WTC11 (cell line): ENCODE measurements at places on chromosomes 6 and 20. TPM values are rescaled to one million over a fixed set of nuclear protein-coding genes. Genes with fewer than 3 reads are reported as not detected.

GRCh38 chr20:62355878-62356588, 11.1 kb downstream of the LAMA5 start:
- DNase-seq: no peak

The BLTP3A gene
- 17.2 to 18.7 TPM (median 17.8 TPM) in 3 replicates for total RNA-seq

DNA sequence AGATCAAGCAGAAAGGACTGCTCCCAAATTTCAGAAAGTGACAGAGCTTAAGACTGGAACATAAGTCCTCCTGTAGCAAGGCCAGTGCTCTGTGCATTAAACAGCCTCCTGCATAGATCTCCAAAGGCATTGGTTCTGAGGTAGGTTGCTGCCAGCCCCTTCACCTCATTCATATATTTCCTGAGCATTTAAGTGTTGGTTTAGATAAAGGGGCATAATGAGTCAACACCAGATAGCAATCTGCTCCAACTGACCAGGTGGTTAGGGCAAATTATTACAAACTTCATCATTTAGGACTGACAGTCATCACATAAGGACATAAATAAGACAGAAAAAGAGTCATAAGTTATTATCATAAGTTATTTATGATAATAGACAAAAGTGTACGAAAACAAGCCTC, 10.7 kb downstream of the PTPRK start:
- DNase-seq: no peak

The SLC32A1 gene
- total RNA-seq: 0.09 to 0.37 TPM (median 0.25 TPM) in 3 replicates

- DNase-seq: no peak
Measured at GRCh38 chr6:46255528-46255927, 84.7 kb upstream of the ENPP5 start.

DNA sequence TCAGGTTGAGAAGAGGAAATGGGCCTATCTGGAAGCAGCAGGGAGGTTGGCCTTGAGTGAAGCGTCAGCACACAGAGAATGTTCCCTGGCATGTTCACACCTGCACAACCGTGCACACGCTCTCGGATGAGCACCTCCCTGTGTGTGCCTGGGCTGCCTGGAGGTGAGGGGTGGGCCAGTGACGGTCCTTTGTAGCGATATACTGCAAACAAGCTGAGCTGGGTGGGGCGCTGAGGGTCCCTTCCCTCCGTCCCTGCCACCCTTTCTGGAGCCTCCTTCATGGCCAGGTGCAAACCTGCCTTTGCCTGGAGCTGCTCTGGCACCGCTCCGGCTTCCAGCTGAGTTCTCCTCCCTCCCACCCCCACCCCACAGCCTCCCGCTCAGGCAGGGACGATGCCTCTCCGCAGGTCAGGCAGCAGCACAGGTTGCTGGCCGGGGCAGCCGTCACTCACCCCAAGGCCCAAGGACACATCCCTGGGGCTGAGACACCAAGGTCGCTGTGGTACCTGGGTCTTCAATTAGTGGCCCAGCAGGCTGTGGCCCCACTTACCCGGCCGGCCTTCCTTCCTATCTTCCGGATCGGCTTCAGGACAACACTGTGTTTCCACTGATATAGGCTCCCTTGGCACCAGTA, 111.6 kb downstream of the ERMARD start:
- DNase-seq: no peak

- no peak for DNase-seq
Measured at GRCh38 chr6:63303476-63303875, 16.3 kb downstream of the LGSN start.

The DHX35 gene
- total RNA-seq: 17.8 to 20.4 TPM (median 18.7 TPM) in 3 replicates

The PSMG4 gene
- 30.2 to 38.2 TPM (median 32.5 TPM) in 3 replicates for total RNA-seq

The CDKN1A gene
- 35.9 to 75.1 TPM (median 38.1 TPM) in 3 replicates for total RNA-seq

The FAM83B gene
- 3.9 to 4.2 TPM (median 4.0 TPM) in 3 replicates for total RNA-seq

- DNase-seq: no peak
Measured at GRCh38 chr6:142642651-142643050, 302.3 kb downstream of the HIVEP2 start.

GRCh38 chr20:53399592-53400335, 193.9 kb downstream of the ZNF217 start:
- no peak for DNase-seq

DNA sequence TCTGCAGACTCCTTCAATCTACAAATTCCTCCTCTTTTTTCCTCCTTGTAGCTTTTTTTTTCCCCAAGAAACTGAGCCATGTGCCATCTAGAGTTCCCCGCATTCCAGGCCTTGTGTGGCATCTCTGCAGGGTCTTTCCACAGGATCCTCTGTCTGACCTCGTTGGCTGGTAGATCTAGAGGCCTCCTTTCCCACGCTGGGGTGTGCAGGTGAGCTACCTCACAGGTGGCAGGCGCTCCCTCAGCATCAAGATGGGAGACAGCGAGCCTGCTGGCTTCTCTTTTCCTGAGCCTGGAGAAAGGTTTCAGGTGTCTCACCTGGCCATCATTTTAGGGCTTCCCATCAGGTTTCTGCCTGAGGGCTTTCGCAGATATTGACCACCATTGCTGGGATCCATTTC, 9.6 kb upstream of the NELFCD start:
- DNase-seq: no peak

The MTHFD1L gene
- 83.2 to 104 TPM (median 88.0 TPM) in 3 replicates for total RNA-seq

DNA sequence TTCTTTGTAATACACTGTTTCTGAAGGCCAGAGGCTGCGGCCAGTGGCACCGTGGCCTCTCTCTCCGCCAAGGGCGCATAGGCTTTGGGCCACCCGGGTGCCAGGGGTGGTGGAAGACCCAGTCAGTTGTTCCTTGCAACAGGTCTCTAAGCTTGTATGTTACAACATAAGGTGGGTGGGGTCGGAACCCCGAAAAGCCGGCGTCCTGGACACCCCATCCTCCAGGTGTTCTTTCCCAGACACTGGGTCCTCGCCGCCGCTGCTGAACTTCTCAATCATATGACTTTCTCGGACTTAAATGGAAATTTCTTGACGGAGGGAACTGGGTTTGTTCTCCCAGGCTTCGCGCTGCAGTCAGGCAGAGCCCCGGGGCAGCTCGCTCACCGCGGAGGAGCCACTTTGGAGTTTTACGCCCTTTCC, 983 bp upstream of the KCNQ5 start:
- DNase-seq: peak; percentile 14

- DNase-seq: no peak
Measured at GRCh38 chr20:36043441-36043840, 75.1 kb downstream of the CNBD2 start.

DNA sequence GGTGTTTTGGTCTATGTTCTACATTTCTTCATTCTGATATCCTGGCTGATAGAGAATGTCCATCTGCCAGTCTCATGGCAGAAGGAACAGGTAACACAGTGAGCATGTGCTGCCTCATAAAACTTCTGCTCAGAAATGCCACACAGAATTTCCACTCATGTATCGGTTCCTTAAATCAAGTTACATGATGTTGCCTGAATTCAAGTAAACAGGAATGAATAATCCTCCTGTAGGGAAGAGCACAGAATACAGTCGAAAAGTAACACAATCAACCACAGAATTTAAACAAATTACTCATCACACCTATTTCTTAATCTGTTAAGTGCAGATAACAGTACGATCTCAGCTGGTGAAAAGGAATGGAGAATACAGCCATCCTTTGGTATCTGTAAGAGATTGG, 74.7 kb downstream of the FAM217A start:
- no peak for DNase-seq

- no peak for DNase-seq
Measured at GRCh38 chr6:54138795-54139194, 27.6 kb downstream of the MLIP start.

The ZFP57 gene
- total RNA-seq: 6.0 to 6.4 TPM (median 6.2 TPM) in 3 replicates

The TREML2 gene
- total RNA-seq: 0.09 to 0.15 TPM (median 0.09 TPM) in 3 replicates

The DUSP15 gene
- total RNA-seq: 1.7 to 2.4 TPM (median 2.0 TPM) in 3 replicates

DNA sequence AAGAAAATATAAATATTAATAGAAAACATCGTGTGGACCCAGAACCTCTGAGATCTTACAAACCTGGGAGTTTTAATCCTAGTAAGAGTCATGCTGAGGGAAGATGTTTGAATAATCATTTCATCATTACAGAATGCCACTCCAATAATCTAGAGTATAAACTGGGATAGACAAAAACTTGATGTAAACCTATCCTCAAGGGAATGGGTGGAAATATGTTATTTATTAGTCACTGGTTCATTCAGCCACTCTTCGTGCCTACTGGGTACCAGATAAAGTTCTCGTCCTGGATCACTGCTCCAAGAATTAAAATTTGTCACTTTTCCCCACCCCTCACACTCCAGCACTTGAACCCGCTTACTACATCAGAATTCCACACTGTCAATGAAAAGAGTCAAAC, 7.7 kb downstream of the HLA-B start:
- no peak for DNase-seq

GRCh38 chr6:116665464-116665863, 3.1 kb downstream of the ZUP1 start:
- no peak for DNase-seq

- DNase-seq: no peak
Measured at GRCh38 chr6:166950443-166950821, 5.9 kb downstream of the RNASET2 start.

GRCh38 chr20:24381886-24382285, 87.5 kb upstream of the SYNDIG1 start:
- no peak for DNase-seq

GRCh38 chr6:83257791-83258190, 64.6 kb downstream of the RWDD2A start:
- no peak for DNase-seq

GRCh38 chr20:38173237-38174156, 8.4 kb upstream of the TGM2 start:
- DNase-seq: no peak

- no peak for DNase-seq
Measured at GRCh38 chr20:2617099-2617714, 35.2 kb upstream of the NOP56 start.

DNA sequence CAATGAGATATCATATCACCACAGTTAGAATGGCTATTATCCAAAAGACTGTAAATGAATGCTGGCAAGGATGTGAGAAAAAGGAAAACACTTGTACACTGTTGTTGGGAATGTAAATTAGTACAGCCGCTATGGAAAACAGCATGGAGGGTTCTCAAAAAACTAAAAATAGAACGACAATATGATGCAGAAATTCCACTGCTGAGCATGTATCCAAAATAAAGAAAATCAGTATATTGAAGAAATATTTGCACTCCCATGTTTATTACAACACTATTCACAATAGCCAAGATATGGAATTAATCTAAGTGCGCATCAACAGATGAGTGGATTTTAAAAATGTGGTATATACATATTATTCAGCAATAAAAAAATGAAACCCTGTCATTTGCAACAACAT, 898.9 kb upstream of the MAN1A1 start:
- no peak for DNase-seq

The IPCEF1 gene
- total RNA-seq: 0.25 to 1.3 TPM (median 1.2 TPM) in 3 replicates

DNA sequence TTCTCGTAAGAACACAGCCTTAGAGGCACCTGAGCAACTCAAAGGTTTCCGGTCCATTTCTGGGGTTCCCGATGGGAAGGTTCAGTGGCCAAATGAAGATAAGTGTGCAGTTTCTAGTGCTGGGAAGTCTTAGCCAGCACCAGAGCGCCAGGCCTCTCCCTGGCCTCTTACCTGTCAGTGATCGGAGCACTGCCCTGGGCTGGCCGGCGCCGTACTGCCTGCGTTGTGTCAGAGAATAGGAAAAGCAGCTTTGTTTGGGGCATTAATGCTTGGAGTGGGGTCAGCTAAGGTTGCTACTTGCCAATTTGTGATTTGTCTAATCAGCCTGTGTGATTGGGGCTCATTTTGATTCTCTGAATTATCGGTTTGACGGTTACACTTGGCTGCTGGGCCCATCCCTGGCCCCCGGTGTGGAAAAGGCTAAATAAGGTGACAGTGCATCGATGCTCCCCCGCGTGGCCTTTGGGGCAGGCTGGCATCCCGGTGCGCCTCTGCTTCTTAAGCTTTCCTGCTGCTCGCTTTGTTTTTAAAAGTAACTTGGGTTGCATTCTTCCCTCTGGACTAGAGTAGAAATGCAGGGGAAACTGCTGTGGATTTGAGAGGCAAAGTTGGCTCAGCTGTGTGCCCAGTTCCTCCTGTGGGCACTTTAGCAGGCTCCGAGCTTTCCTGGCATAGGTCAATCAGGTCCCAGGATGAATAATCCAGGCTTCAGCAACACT, 51.8 kb downstream of the TCP11 start:
- no peak for DNase-seq

DNA sequence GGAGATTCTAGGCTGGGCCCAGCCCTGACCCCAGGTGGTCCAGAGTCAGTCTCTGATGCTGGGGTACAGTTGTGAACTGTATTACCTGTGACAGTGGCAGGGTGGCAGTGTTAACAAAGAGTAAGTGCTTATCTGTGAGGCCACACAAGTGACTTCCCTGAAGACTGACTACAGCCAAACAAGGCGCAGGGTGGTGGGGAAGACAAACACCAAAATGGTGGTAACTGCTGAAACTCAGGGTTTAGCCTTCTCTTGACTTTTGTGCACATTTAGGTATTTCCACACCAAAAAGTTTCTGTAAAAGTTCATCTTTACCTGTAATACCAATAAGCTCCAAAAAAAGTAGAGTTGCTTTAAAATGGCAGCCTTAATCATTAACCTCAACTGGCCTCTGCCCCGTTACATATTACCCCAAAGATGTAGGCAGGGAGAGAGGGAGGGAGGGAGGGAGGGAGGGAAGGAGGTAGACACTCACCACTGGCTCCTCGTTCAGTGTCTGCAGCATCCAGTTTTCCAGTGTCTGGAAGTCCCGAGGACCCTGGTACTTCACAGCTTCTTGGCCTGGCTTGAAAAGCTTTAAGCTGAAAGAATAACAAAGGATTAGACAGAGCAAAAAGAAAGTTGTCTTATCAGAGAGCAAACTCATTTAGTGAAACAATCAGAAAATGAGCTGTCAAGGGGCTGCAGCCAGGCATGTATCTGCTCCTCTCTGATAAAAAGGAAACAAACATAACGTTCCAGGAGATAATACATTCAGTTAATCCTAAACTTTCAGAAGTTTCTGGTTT, 11.3 kb downstream of the TXNDC5 start:
- DNase-seq: peak; percentile 15

DNA sequence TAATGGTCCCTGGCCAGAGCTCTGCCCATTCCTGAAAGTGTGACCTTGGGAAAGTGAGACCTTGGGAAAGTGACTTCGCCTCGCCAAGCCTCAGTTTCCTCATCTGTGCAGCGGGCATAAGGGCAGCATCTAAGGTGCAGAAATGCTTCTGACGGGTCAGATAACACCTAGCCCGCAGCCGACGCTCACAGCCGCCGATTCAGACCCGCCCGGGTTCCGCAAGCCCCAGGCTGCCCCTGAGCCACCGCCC, 486 bp downstream of the FKBP1A start:
- DNase-seq: no peak

DNA sequence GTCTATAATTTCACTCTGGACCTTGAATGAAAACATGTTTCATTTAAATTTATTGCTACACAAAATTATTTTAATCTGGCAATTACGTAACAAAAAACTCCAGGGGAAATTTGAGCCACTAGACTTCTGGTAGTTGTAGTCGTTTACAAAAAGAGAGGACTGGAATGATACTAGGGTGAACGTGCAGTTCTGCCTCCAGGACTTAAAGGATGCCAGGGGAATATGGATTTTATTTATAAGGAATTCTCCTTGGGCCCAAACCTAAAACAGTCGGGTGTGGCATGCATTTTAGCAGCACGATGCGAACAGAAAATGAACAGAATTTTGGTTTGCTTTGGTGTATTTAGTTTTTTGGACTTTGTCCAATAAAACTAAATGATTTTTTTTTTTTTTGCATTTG, 76.9 kb downstream of the PRL start:
- no peak for DNase-seq

- no peak for DNase-seq
Measured at GRCh38 chr6:37822851-37823682, 3.5 kb downstream of the ZFAND3 start.

- peak; percentile 75 for DNase-seq
Measured at GRCh38 chr6:169326067-169326799, 72.6 kb upstream of the THBS2 start.
